ENCODE measurements at places on chromosomes 4 and X.

DNA sequence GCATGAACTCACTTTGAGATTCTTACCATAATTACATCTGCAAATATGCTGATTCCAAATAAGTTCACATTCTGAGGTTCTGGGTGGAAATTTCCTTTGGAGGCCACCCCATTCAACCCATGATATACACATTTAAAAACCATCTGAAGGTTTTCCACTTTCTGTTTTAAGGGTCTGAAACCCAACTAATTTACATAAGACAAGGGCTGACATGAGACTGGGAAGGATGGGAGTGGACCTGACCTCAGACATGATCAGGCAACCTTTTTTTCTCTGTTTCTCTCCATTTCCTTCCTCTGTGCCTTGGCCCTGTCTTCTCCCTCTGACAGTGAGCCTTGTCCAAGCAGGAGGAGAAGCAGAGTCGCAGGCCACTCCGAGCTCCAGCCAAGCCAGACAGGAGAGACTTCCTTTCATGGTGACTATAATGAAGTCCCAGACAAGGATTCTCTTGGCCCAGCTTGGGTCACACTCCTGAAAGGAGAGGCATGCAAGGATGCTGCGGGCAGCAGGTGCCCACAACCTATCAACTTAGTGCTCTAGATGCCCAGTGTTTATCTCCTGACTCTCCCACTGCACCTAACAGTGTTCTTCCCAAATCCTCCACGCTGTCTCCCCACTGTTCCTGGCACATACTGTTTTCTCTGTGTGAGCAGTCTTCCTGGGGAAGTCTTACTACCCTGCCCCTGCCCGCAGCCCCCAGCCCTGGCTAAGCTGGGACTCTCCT lies 39.9 kb downstream of the MSX1 start:
- no peak for DNase-seq

DNA sequence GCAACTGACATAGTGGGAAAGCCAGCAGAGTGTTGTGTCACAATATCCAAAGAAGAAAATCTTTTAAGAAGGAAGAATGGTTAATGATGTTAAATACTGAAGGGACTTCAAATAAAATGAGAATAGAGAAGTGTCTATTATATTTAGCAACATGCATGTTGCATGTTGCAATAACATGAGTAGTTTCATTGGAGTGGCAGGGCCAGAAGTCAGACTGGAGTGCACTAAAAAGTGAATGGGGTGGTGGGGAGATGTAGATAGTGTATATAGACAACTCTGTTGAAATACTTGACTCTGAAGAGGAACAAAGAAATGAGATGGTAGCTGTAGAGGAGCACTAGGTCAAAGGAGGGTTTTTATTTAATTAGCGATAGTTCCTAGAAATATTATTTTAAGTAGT lies 9.5 kb upstream of the AMMECR1 start:
- DNase-seq, result no peak

DNA sequence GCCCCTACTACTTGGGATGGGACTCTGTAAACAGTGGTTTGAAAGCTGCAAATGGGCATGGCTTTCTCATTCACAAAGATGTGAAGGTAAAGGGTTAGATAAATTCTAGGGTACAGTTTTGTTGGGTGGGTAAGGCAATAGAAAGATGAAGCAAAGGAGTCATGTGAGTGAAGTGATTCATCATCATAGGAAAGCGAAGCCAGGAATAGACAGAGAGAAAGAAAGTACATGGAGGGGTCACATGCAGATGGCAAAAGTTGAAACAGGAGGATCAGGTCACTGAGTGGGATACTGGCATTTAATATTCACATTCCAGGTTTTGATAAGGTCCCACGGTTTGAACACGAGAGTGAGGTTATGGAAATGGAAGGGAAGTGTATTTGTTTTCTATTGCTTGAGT lies 8.2 kb upstream of the ABCG2 start:
- no peak for DNase-seq

GRCh38 chr4:119025420-119025819 lies 110.2 kb upstream of the MYOZ2 start:
- DNase-seq, result no peak

GRCh38 chr4:169506903-169507302 lies 105.5 kb downstream of the NEK1 start:
- DNase-seq, result no peak

GRCh38 chr4:140271553-140271952 lies 101.9 kb upstream of the SCOC start:
- no peak for DNase-seq

- no peak for DNase-seq
Measured at GRCh38 chr4:36758312-36759178, 477.1 kb downstream of the DTHD1 start.

DNA sequence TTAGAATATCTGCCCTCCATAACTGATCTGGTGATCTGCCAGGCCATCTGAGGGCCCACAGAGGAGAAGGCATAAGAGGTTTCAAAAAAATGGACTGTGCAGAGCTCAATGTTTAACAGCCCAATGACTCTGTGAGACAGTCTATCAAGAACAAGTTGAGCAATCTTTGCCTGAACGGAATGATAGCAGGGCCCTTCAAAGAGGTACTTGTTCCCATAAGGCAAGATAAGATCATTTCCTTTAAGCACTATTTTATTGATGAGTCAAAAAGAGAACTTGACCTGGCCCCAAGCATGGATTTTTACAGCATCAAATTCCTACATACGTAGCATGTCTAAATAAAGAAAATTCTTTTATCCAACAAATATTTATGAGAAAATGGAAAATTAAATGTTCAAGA lies 182.8 kb downstream of the IDS start:
- no peak for DNase-seq

- DNase-seq, result peak; percentile 94
Measured at GRCh38 chr4:6327220-6327917, 57.7 kb downstream of the WFS1 start.

GRCh38 chr4:81518762-81519426 lies 47.2 kb upstream of the RASGEF1B start:
- no peak for DNase-seq

GRCh38 chr4:18733961-18734360 lies 712.4 kb upstream of the LCORL start:
- no peak for DNase-seq

DNA sequence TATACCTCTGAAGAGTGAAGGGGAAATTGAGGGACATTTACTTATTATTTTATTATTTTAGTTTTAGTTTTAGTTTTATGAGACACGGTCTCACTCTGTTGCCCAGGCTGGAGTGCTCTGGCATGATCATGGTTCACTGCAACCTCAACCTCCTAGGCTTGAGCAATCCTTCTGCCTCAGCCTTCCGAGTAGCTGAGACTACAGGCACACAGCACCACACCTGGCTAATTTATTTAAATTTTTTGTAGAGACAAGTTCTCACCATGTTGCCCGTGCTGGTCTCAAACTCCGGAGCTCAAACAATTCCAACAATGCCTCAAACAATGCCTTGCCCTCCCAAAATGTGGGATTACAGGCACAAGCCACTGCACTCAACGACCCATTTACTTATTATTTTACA lies 68.4 kb upstream of the BMP2K start:
- DNase-seq, result no peak

- no peak for DNase-seq
Measured at GRCh38 chrX:443536-444210, 57.0 kb upstream of the PPP2R3B start.

DNA sequence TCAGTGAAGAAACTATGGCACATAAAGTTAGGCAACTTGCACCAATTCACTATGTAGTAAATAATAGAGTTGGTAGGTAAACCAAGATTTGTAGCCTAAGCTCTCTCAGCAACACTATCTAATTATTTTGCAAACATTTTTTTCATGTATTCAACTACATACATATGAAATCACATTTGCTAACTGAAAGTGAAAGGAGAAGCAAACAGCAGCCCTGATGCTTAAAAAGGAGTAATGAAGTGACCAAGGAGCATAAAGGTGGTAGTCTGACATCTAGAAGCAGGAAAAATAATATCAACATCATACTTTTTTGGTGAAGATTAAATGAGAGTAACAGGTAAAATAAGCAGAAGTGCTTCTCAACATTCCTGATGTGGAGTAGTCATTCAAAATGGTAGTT lies 603.7 kb downstream of the GRXCR1 start:
- DNase-seq, result no peak

DNA sequence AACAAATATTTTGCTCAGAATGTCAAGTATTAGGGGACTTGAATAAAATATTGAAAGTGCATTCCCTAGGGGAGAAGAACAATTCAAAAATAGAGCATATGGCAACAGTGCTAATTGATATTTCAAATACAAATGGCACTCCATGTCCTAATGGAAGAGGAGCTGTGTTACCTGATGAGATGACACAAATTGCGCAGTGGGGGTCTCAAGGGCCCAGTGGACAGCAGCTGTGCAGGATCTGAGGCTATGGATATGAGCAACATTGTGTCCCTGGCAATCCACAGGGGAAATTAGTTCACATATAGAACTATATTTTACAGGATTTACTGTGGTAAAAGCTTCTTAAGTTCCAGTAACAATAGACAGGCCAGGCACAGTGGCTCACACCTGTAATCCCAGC lies 17.4 kb upstream of the USP46 start:
- DNase-seq, result no peak

DNA sequence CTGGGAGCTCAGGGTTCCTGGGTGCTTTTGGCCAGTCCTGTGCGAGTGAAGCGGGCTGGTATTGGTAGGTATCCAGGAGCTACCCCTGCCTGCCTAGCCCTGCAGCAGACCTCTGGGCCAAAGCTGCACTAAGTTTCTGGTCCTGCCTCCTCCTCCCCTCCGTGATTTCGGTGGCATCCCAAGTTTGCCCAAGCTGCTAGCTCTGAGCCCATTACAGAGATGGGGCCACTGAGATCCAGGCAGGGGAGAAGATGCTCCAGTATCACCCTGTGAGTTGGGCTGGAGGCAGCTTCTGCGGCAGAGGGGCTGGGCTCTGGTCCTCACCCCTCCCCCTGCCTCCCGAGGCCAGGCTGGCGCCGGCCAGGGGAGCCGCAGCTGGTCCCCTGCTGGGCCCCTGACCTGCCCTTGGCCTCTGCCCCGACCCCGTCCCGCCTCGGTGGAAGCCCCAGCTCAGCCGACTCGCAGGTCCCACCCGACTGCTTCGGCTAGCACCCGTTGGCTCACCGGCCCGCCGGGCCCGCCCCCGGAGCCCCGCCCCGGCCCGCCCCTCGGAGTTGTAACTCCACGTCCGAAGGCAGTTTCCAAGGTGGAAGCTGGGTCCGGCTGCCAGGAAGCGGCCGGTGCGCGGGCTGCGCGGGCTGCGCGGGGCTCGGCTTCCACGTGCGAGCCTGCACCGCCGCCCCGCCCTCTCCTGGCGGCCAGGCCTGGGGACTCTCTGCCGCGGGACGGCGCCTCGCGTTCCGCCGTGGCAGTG lies at the start of gene DUSP9:
DUSP9 (plus strand) TSS at position 584 of the 754 bp plus-strand sequence. CDS start 751 bp downstream, outside the sequence.
- peak; percentile 30 for DNase-seq

GRCh38 chrX:11499076-11500044 lies 166.4 kb downstream of the ARHGAP6 start:
- no peak for DNase-seq

DNA sequence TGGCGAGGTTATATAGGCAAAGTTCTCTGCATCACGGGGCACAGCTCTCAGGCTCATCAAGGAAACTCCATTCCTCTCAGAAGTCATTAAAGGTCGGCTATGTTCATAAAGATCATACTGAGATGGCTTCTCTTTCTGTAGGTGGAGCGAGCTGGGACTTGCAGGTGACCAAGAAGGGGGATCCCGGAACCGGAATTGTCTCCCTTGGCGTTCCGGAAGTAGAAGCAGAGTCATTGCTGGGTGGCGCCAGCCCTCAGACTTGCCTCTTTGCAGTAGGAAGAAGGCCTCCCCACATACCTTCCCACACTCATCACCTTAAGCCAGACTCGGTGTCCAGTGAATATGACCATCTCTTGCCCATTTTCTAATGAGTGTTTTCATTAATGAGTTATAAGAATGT lies 17.9 kb upstream of the HPGD start:
- DNase-seq, result no peak

DNA sequence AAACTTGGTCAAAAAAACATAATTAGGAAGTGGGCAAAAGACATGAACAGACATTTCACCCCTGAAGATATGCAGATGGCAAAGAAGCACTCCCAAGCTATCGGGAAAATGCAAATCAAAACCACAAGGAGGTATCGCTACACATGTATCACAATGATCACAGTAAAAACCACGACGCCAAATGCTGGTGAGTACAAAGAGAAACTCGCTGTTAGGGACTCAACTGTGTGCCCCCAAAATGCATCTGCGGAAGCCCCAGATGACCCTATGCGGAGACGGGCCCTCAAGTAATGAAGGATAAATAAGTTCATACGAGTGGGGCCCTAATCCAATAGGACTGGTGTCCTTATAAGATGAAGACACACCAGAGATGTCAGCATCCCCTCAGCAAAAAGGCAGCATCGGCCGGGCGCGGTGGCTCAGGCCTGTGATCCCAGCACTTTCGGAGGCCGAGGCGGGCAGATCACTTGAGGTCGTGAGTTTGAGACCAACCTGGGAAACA lies 10.2 kb downstream of the GAK start:
- no peak for DNase-seq

DNA sequence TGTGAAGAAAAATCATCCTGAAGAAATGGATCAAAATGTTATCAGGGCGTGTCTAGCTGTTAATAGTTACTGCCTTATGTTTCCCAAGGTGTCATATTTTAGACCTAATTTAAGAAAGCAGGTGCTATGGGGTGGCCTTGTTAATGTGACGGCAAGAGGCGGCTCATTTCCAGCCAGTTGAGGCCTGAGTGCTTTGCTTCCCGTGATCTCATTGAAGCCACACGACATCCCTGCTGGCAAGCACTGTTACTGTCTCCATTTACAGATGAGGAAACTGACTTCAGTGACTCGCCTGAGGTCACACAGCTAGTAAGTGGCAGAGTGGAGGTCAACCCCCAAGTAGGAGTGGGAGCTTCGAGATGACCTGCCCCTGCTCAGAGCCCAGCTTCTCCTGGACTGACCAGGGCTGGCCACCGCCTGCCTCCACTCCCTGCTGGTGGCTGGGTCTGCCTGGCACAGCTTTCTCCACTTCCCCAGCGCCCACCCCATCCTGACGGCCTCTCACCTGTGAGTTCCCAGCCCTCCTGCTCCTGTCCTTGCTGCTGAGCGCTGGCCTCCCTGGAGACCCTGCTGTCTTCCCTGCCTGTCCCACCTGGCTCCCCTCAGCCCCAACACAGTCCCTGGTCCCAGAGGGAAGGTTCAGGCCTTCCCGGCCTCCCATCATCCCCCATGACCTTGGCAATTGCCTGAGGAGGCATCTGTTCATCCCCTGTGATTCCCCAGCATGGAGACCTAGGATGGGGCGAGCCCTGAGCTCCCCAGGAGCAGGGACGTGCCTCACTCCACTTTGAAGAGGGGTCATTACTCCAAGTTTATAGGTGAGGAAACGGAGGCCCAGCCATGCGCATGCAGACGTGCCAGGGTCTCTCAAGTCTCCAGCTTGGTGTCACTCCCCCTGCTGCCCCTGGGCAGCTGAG lies 47.7 kb upstream of the SORCS2 start:
- DNase-seq, result no peak

DNA sequence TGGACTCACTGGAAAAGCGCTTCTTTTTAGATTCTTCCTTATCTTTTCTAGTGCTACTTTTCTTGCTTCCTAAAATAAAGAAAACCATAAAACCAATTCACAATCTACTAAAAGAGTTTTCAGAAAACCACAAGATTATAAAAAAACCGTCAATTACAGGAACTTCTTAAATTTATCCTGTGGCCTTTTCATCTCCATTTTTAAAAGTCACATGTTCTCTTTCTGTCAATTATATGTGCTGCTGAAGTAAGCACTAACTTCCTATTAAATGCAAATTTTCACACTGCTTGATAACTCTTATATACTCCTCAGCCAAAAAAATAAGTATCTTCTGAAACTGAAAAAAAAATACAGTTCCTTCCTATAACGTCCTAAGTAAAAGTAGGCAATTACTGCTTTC lies 32.8 kb downstream of the CENPC start:
- no peak for DNase-seq

GRCh38 chr4:85740431-85740861 lies 265.5 kb downstream of the ARHGAP24 start:
- no peak for DNase-seq
